Stimulated activated CD4-positive, alpha-beta T cell treated with anti-CD3 and anti-CD28 coated beads, Interleukin-15, amount 100 ng/mL, for 24 hours (primary cell): ENCODE measurements at places on chromosomes 6 and 20.

- no peak for DNase-seq
Measured at GRCh38 chr6:2140438-2141128, 104.8 kb downstream of the GMDS start.

DNA sequence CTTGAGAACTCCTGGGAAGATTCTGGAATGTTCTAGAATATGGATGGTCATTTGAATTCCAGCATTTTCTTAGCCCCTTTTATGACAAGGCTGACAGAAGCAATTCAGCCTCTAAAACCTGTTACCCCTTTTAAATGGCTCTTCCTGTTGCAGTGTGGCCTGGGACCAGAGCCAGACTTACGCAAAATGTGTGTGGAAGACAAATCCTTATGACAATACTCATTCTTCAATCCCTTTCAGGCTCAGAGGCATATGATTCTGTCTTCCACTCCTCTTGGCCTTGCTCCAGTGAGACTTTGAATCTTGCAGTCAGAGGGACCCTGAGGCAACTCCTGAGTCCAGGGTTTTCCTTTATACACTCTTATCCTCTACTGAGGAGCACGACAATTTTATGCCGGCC, 287.0 kb downstream of the CLIC5 start:
- DNase-seq, result no peak

- DNase-seq, result no peak
Measured at GRCh38 chr6:47149554-47149953, 107.4 kb upstream of the ADGRF1 start.

DNA sequence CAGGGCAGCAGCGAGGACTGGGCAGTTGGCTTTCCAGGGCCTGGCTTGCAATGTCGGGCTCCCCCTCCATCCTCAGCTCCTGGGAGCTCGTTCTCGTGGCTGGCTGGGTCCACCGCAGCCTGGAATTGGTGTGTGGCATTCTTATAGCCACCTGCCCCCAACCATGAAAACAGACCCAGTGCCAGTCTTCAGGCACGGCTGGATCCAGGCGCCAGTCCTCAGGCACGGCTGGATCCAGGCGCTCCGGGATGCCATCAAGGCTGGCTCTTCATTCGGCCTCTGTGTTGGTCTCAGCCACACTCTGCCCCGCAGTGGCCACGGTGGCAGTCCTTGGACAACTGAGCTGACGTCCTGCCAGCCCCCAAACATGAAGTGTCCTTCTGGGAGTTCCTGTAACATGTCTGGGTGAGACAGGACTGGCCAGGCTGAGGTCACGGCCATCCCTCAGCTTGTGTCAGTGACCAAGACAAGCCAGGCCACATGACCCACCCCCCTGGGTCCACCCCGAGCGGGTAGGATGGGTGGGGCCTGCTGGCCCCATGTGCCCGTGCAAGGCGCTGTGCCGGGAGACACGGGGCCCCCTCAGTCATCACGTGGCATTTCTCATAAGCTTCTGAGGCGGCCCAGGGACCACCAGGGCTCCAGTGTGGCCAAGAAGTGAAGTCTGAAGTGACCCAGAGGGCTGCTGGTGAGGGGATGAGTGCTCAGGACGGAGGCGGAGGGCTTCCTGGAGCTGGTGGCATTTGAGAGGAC, 99.0 kb downstream of the TAF4 start:
- no peak for DNase-seq

DNA sequence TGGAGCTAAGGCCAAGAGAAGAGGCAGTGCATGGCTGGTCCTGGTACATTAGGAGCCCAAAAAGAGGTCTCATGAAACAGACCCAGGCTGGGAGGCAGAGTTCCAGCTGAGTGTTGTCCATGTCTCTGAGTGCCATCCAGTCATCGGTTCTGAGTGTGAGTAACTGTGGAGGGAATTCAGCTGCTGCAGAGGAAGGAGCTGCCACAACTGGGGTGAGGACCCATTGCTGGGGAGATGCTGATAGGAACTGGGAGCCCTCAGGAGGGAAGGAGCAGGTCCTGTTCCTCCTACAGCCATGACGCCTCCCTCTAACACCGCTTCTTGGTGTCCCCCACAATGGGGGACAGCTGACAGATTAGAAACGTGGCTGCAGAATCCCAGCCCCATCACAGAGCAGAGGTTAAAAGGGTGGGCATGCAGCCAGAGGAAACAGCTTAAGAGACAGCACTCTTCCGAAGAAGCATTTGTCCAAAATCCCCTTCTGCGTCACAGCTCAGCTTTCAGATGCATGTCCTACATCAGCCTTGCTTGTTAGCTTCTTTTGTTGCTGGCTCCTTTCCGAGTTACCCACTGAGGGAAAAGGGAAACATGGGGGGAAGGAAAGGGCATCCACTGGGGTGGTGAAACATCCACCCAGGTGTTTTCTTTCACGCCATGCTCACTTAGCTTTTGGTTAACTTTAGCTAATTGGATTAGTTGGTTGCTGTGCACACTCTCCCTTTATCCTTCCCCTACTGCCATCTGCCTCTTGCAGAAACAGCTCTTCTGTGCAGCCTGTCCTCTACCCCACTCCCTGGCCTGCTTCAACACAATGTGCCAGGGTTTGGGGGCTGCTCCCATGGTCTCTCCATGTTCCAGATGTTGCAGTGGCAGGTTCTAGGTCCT, 239.2 kb downstream of the SYNDIG1 start:
- DNase-seq, result no peak

GRCh38 chr6:11366934-11367637, 134.6 kb upstream of the NEDD9 start:
- no peak for DNase-seq

GRCh38 chr6:154039231-154039842, at the start of gene OPRM1:
OPRM1 (plus strand) TSS chr6:154039240; CDS start chr6:154039545, 305 bp downstream.
- peak; percentile 47 for DNase-seq

- no peak for DNase-seq
Measured at GRCh38 chr6:42306439-42307140, 88.9 kb upstream of the MRPS10 start.

GRCh38 chr6:23441808-23442461, 684.1 kb upstream of the NRSN1 start:
- DNase-seq, result no peak
